ENCODE measurements at places on chromosomes 7 and 10. TPM values are rescaled to one million over a fixed set of nuclear protein-coding genes. Genes with fewer than 3 reads are reported as not detected.

Gene AKR1C4
- polyA plus RNA-seq, result not detected

Gene TMEM229A
- polyA plus RNA-seq, result not detected

Gene GRM8
- polyA plus RNA-seq, result not detected

Gene UNCX
- polyA plus RNA-seq, result not detected

- no peak for DNase-seq
Measured at GRCh38 chr7:101725921-101726320, 91.5 kb upstream of the CUX1 start.

DNA sequence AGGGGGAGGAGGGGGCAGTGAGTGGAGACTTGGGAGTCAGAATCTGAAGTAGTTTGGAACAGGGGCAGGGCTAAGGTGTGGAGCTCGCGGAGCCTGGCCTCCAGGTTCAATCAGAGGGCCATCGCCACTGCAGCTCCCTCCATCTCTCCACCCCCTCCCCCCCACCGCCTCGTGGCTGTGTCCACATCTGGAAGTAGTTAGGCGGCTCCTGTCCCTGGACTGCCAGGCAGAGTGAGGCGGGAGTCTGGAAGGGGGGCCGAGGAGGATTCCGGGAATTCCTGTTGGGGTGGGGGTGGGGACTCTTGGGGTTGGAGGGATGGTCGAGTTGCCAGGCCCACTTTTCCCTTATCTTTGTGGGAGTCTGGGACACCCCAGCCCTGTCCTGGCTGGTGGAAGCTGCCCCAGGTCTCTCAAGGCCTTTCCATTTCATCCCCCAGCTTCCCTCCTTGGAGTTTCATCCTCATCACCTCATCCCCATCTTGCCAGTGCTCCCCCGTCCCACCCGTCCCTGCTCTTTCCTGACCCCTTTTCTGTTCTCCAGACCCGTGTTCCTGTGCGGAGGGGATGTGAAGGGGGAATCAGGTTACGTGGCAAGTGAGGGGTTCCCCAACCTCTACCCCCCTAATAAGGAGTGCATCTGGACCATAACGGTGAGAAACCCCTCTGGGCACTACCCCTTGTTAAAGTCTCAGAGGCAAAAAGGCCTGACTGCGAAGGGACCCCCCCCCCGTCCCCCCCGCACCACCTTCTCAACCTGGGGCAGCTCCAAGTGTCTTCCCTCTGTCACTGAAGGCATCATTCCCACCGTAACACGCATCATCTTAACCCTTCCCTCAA lies 944 bp downstream of the PCOLCE start:
- peak; percentile 44 for DNase-seq

DNA sequence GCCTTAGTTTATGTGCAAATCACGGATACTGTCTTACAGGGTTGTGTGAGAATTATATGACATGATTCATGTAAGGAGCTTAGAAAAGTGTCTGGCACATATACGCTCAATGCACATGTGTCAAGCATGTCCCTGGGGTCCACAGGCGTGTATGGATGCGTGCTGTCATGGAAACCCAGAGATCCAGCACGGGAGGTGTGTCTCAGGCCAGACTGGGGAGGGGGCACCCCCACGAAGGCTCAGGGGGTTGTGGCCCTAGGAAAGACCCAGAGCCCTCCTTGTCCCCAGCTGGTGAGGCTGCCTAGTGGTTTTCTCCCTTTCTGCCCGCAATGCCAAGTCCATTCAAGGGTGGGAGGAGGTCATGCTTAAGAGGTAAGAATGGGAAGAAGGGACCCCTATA lies 9.1 kb downstream of the BTBD16 start:
- DNase-seq, result no peak

- DNase-seq, result no peak
Measured at GRCh38 chr7:45240273-45240771, 82.7 kb downstream of the RAMP3 start.

DNA sequence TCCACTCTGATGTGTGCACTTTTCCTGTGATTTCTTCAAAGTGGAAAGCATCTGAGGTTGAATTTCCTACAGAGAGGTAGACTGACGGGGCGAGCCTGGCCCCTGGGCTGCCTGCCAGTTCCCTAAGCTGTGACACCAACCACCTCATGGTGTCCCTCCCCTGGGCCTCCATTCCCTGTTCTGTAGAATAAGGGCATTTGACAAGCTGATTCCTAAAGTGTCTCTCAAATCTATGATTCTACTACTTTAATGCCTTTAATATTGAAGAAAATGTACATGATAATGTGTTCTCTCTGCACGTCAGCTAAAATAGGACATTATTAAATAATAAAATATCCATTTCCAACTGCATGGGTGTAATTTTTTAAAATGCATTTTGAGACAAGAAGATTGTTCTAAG lies 105.1 kb downstream of the SEC61G start:
- DNase-seq, result no peak

DNA sequence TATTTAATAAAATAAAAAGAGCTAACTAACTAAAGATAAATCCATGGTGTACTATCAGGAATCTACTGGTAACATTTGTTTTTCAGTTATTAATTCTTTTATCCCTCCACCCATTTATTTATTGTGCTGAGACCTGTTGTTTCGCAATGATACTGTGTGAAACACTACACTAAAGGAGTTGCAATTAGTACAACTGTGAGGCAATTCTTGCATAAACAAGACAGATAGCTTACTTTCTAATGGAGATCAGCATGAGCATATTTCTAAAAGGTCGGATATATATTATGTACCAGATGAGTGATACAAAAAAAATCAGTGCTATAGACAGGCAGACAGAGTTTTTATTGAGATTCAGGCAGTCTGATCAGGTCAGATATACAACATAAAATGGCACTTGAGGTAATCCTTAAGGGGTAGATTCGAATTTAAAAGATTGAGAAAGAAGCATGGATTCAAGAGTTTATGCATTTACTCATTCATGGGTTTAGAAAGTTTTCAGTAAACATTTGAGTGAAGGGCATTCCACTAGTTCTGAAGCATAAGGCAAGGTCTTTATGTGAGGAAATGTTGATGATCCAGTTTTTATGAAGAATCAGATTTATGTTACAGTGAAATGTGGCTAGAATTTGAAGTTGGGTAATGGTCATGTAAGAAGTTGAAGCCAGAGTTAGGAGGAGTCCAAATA lies 147.6 kb downstream of the POLR1F start:
- no peak for DNase-seq
